ENCODE measurements at places on chromosomes 5 and 9.

- no peak for DNase-seq
These were observed 70.5 kb downstream of the FOCAD start for GRCh38 chr9:20754556-20754955.

DNA sequence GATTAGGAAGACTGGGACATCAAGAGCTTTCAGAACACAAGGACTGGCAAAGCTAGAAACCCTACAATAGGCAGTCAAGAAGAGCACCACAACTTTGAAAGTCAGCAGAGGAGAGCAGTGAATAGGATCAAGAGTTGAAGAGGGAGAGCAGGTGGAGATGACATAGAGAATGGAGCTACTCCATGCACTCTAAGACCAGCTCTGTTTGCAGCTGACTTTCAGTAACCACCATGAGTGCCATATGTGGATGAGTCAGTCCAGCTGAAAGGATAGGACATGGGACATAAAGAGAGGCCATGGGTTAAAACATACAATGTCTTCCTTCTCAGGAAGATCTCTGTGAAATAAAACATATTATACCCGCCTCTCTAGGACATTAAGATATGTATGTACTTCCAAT, 289.1 kb upstream of the KLF4 start:
- no peak for DNase-seq

DNA sequence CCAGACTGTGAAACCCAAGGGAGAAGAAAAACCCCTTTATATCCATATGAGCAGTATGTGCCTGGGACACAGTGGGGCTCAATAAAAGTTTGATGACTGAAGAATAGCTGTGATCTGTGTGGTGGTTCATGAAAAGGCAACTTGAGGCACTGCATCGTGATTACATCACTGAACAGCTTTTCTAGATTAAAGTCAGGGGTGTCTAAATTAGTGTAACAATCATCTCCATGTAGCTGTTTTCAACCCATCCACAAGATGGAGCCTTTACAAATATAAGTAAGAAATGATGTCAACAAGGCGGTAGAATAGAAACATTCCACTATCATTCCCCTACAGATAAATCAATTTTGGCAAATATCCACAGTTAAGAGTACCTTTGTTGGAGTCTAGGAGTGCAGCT, 55.5 kb downstream of the PRRC1 start:
- DNase-seq: peak; percentile 47

DNA sequence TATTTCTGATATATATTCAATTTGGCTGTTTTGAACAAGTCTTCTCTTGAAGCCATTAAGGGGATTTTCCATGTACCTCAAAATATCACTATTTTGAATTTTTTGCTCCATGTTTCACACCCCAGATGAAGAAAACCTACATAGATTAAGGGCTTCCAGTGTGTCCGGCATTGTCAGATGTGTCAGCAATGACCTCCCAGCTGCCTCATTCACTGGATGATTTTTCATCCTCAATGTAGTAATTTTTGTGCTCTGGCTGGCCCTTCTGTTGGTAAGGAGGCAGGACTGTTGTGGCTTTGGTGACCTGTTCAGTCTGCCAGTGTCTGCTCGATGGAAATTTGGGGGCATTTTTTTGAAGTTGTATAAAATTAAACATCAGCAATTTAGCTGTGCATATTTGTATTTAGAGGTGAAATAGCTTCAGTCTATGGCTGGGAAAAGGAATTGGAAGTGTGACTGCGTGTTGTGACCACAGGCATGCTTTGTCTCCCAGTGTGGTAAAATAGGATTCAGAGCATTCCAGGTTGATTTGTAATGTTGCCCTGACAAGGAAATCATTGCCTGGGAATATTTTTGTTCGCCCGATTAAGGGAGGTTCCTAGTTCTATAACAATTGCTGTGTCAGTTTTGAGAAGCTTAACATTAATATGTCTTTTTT, 312.4 kb downstream of the ARHGEF28 start:
- DNase-seq: no peak

- no peak for DNase-seq
These were observed 148.7 kb upstream of the RANBP3L start for GRCh38 chr5:36450229-36451014.

DNA sequence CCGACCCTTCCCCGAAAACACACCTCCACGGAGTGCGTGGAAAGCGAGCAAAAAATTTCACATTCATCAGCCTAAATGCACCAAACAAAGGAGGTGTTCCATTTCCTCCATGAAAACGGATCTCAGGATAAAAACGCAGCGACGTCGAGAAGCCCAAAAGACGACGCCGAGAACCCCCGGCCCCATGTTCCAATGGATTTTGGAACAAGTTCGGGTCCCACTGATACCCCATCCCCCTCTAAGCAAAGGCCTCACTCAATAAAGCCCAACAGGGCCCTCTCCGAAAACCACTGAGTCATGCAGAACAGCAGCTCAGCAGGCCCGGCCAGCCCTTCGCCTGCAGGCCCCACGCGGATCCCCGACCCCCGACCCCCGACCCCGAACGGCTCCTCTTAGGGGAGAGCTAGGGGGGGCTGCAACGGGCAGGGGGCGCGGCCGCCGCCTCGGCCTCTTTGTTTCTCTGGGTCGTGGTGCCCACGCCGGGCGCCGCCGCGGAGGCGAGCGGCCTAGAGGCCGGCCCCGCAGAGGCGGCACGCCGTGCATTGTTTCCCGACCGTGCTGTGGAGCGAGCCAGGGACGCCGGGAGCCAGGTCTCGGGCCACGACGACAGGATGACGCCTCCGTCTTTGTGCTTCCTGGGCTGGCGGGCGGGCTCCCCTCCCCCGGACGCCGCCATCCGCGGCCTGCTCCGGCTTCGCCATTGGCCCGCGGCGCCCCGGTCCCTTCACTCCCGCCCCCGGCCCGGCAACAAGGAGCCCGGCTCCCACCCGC, 915 bp downstream of the ZFAND5 start:
- peak; percentile 30 for DNase-seq

DNA sequence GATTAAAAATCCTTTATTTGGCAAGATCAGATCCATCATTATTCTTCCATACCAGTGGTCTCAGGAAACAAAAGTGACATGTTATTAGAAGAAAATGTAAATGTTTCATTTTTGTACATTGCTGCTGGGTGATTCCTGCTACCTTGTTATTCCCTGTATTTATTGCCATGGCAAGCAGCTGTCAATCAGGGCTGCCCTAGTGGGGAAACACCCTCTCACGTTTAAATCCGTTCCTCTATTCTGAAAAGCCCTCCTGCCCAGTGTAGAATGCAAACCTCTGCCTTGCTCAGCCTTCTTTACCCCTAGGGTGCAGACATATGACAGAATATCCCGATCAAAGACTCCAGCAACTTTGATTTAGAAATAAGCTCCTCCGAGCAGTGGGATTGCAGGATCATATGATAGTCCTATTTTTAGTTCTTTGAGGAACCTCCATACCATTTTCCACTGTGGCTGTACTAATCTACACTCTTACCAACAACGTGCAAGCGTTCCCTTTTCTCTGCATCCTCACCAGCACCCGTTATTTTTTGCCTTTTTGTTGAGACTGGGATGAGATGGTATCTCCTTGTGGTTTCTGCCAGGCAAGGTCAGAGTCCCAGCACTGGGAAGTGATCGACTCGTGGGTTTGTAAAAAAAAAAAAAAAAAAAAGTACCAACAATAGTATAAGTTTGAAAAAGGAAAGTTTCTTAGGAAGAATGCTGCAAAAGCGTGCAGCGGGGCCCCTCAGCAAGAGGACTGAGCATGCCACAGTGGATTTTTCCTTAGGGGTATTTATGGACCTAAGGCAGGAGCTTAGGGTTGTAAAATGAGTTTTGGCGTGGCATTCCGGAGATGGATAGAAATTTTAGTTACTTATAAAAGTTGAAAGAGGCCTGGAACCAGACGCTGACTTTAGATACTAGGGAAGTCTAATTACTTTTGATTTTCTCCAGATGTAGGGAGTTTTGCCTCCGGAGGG, 66.7 kb downstream of the HRH2 start:
- DNase-seq: no peak

- DNase-seq: no peak
These were observed 8.8 kb downstream of the HTR4 start for GRCh38 chr5:148645527-148645926.

DNA sequence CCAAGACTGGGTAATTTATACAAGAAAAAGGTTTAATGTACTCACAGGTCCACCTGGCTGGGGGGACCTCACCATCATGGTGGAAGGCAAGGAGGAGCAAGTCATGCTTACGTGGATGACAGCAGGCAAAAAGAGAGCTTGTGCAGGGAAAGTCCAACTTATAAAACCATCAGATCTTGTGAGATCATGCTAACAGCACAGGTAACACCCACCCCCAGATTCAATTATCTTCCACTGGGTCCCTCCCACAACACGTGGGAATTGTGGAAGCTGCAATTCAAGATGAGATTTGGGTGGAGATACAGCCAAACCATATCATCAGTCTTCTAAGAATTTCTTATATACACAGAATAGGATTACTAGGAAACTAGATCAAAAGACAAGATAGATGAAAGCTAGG, 555.6 kb downstream of the PRR16 start:
- DNase-seq: no peak

- no peak for DNase-seq
These were observed 14.9 kb upstream of the SLC22A5 start for GRCh38 chr5:132354381-132355139.

DNA sequence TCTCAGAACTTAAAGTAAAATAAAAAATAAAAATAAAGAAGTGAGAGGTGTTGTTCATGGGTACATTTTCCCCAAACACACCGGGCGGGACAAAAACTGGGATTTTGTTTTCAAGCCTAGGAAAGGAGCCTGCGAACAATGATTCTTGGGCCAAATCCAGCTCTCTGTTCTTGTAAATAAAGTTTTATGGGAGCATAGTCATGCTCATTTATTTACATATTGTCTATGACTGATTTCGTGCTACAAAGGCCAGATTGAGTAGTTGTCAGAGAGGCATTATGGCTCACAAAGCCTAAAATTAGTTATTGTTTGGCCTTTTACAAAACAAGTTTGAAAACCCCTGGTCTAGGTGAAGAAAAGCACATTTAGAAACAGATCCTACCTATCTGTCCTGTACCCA, 821.0 kb upstream of the GRAMD2B start:
- DNase-seq: no peak

- DNase-seq: no peak
These were observed 636.2 kb upstream of the SEMA6A start for GRCh38 chr5:117210796-117211195.

- no peak for DNase-seq
These were observed 32.4 kb downstream of the GNAQ start for GRCh38 chr9:77999231-77999631.

Data from Jurkat, Clone E6-1 (cell line).